ENCODE measurements at places on chromosomes 2 and 18.

DNA sequence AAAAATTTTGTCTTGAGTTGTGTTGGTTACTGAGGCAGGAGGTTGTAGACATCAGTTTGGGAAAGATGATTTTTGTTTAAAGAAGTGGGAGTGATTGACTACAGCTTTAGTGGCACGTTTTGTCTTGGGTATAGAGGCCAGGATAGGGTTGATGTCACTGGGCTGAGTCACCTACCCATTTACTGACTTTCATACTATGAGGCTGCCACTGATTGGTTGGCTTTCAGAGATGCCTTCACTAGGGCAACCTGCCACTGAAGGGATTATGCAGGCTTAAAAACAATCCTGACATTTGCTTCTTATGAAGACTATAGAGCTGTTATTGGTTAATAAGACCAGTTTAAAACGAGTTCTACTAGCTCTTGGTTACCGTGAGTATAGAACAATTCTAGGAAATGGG, 479.1 kb downstream of the SOX11 start:
- H3K27ac ChIP-seq, result no peak overlapping the region
- H3K4me3 ChIP-seq, result no peak overlapping the region
- DNase-seq, result no peak

DNA sequence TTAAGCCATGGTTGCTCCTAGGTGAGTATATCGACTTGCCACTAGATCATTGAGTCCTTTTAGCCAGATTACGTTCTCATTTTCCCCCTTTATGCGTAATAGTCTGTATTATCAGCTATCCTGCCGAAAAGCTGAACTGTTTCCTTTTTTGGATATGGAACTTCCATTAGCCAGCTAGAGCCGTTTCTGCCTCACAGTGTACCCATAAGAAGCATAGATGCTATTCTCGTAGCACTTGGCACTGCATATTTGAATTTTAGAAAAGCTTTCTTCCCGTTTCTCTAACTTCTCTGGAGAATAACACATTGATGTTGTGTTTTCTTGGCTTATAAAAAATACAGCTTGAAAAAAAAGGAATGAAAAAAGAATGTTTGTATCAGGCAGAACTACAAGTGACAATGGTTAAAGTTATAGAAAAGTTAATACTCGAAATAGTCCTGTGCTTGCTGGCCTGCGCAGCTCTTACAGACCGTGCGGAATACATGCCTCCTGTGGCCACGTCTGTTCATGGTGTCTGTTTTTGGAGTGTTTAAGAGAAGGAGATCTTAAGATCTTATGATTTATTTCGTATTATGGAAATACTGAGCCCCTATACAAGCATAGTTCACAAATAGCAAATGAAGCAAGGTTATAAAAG, 710 bp downstream of the DUSP19 start:
- H3K27ac ChIP-seq, result peak overlapping the region; percentile 41
- no peaks in the 10 kb centered on the region for H3K36me3 ChIP-seq
- peaks cover 11% of the 10 kb centered on the region for H3K4me1 ChIP-seq
- H3K4me3 ChIP-seq, result peak overlapping the region; percentile 88
- no peak for DNase-seq

- H3K27me3 ChIP-seq, result no peaks in the 10 kb centered on the region
- no peaks in the 10 kb centered on the region for H3K36me3 ChIP-seq
- DNase-seq, result no peak
These were observed 6.7 kb downstream of the MIB1 start for GRCh38 chr18:21747268-21747667.

- no peaks in the 10 kb centered on the region for H3K4me1 ChIP-seq
- H3K27ac ChIP-seq, result no peak overlapping the region
- H3K4me3 ChIP-seq, result no peak overlapping the region
- no peaks in the 10 kb centered on the region for H3K36me3 ChIP-seq
- no peak for DNase-seq
These were observed 109.7 kb downstream of the CTNNA2 start for GRCh38 chr2:79622508-79622907.

GRCh38 chr18:13629841-13630715, 96.3 kb downstream of the FAM210A start:
- no peak overlapping the region for H3K27ac ChIP-seq
- no peaks in the 10 kb centered on the region for H3K36me3 ChIP-seq
- no peak overlapping the region for H3K4me3 ChIP-seq
- H3K4me1 ChIP-seq, result no peaks in the 10 kb centered on the region

DNA sequence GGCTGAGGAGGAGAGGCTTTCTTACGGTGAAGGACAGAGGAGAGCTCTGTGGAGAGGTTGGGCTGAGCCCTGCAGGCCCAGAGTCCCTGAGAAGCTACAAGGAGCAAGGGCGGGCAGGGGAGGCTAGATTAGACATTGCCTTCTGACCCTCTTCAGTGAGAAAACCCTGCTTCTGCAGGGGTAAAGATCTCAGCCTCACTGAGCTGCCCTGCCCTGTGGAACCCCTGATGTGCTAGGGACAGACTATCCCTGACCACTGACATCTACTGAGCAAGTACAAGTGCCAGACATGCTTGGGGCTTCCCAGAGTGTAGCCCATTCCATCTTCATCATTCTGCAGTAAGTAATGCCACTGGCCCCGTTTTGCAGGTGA, 111.5 kb downstream of the CYP26B1 start:
- DNase-seq, result no peak
- H3K36me3 ChIP-seq, result no peaks in the 10 kb centered on the region
- no peak overlapping the region for H3K27ac ChIP-seq
- no peak overlapping the region for H3K4me3 ChIP-seq
- H3K4me1 ChIP-seq, result no peaks in the 10 kb centered on the region
